Activated T-cell treated with anti-CD3 and anti-CD28 coated beads for 1 hour (primary cell): ENCODE measurements at places on chromosomes 13 and 19.
A peak's percentile ranks its signal among the peaks of the same experiment; 100 is the strongest.

DNA sequence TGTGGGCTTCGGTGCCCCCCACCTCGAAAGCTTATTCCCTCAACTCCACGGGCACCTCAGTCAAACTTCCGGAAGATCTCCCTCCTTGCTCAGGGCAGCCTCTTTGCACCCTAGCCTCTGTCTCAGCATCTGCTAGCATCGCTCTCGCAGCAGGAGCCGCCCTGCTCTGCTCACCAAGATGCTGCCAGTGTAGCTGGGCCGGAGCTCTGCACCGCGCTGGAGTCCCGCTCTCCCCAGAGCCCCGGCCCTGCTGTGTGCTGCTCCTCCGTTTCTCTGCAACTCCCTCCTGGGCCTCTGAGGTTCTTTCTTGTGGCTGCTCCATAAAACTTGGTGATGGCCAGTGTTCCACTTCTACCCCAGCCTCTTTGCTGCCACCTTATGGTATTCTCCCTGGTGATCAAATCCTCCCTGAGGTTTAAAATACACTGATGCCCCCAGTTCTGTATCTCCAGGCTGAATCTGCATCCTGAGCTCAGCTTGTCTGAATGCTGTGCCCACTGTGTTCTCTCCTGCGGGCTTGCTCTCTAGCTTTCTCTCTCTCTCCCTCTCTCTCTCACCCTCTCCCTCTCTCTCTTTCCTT is 198.0 kb downstream of the UQCRFS1 start:
- no peak for DNase-seq

- DNase-seq: no peak
Measured at GRCh38 chr19:15293781-15294491, 38.4 kb downstream of the BRD4 start.

DNA sequence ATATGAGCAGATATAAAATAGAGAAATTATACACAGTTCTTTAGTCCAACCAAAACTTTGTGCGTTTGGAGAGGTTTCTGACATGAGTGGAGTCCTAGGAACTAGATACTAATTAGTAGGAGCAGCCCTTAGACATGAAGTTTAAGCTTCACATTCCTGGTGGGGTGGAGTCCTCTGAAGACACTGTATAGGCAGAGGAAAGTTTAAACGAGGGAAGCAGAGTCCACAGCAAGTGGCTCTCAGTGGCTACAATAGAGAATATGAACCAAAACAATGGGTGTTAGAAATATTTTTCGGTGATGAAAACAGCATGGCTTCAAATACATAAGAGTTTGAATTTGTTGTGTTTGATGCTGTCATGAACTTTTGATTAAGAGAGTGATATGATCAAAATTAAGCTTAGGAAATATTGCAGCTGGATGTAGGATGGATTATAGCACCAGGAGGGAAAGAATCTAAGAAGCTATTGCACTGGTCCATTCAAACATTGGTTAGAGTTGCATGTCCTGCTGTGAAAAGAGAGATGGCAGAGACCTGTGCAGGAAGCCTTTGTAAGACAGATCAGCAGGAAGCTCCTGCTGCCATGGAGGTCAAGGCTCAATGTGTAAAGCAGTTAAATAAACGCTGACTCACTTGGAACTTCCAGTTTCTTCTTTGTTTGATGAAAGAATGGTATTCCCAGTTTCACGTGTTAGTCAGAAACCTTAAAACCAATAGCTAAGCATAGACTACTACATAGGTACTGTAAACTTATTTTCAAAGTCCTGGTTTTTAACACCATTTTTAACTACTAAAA is 175.2 kb downstream of the TDRD3 start:
- DNase-seq: no peak

GRCh38 chr19:16371540-16371986 is 46.9 kb downstream of the KLF2 start:
- peak; percentile 79 for DNase-seq

DNA sequence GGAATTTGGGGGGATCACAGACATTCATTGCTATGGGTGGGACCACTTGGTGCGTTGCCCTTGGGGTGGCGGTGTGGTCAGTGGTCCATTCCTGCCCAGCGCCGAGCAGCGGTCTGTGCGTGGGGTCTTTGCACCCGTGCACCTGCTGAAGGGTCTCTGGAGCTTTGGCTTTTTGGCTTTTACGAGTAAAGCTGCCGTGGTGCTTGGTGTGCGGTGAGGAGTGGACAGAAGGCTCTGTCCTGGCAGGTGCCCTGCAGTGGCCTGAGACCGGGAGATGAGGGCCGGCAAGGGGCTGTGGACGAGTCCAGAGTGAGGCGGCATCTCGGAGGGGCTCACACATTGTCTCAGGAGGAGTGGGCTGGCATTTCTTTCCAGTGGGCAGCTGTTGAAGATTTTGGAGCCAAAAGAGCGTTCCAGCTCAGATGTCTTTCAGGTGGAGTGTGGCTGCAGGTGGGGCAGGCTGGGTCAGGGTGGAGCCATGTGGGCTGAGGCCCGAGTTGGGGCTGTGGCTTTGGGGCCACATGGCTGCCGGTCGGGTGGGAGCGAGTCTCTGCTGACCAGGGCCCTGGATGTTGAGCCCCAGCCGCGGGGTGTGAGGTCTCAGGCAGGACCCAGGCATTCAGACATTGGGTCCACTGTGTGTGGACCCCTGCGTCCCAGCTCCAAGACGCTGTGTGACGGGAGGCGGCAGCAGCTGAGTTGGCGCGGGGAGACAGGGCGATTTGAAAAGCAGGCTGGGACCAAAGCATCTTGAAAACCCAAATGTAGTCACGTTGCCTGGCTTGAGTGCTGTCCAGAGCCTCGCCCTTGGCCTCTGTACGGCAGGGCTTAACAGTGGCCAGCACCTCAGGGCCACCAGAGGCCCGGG is 11.7 kb downstream of the GNA11 start:
- DNase-seq: no peak

DNA sequence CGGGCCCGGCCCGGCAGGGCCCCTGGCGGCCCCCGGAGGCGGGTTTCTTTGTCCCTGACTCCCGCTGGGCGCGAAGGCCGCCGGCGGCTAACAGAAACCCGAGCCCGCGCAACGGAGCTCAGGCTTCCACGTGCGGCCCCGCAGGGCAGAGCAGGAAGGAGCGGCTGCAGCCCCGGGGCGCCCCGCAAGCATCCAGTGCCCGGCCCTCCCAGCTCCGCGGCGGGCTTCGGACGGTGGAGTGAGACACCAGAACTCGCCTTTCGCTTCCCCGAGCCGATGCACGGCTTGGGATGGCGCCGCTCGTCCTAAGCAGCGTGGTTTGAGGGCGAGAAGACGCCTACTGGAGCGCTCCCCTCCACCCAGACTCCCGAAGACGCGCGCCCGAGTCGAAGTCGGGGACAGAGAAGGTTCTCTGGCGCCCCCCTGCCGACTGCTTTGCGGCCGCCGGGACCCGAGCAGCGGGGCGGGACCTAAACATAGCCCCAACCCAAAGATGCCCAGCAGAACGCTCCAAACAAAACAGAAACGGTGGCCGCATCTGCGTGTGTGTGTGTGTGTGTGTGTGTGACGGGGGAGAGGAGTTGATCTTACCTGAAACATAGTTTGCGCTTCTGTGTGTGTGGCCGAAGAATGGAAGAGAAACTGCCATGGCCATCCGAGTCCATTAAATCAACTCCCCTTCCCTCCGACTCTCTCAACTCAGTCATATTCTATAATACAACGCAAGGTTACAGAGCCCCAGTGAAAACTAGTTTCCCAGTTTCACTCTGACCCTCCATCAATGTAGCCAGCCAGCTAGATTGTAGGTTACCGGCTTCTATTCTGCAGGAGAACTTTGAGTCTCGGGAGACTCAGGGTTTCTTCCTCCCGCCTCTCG is 629 bp upstream of the FGF9 start:
- peak; percentile 56 for DNase-seq

GRCh38 chr19:29290853-29291252 is 77.9 kb upstream of the UQCRFS1 start:
- no peak for DNase-seq

DNA sequence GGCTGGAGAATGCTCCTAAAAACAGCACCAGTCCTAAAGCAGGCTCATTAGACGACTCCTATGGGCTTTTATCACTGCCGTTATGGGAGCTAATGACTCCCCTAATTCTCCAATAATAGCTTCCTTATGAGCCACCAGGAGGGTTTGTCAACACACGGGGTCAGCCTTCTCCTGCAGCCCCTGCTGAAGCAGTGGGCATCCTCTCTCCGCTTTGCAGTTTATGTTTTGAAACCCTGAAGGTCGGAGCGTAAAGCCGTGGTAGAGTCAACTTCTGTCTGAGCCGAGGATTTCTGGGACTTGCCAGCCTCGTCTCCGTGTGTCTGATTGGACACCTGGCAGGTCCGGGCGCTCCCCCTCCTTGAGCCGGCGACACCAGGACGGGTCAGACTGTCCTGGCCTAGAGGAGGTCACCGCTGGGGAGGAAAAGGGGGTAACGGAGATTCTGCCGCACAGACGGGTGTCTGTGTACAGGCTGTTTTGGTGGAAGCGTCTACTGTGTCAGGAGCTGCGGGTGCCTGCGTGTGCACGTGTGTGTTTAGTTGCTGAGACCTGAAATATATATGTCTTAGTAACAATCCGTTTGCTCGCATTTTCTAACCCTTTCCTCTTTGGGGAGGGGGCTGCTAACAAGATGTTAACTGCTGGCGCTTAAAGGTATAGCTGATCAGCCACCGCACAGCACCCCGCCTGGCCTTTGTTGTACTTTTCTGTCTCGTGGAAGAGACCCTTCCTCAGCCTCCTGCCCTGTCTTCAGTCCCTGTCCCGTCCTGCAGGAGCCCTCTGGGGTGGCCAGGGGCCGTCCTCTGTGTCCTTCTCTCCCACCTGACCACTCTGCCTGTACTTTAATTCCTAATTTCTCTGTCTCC is 1.9 kb downstream of the KDM4B start:
- DNase-seq: no peak
